ENCODE measurements at places on chromosomes 7 and 10. TPM values are rescaled to one million over a fixed set of nuclear protein-coding genes. Genes with fewer than 3 reads are reported as not detected.

GRCh38 chr10:79310200-79310865 lies 36.9 kb upstream of the PPIF start:
- DNase-seq, result no peak
- no peak overlapping the region for H3K4me3 ChIP-seq
- H3K4me1 ChIP-seq, result no peaks in the 10 kb centered on the region
- no peak overlapping the region for H3K27ac ChIP-seq
- peaks cover 28% of the 10 kb centered on the region for H3K36me3 ChIP-seq

GRCh38 chr7:73572767-73573186 lies 5.6 kb downstream of the TBL2 start:
- peaks cover 28% of the 10 kb centered on the region for H3K36me3 ChIP-seq
- H3K27ac ChIP-seq, result no peak overlapping the region
- peaks cover 14% of the 10 kb centered on the region for H3K4me1 ChIP-seq
- no peak for DNase-seq
- no peak overlapping the region for H3K4me3 ChIP-seq
- H3K27me3 ChIP-seq, result no peaks in the 10 kb centered on the region

DNA sequence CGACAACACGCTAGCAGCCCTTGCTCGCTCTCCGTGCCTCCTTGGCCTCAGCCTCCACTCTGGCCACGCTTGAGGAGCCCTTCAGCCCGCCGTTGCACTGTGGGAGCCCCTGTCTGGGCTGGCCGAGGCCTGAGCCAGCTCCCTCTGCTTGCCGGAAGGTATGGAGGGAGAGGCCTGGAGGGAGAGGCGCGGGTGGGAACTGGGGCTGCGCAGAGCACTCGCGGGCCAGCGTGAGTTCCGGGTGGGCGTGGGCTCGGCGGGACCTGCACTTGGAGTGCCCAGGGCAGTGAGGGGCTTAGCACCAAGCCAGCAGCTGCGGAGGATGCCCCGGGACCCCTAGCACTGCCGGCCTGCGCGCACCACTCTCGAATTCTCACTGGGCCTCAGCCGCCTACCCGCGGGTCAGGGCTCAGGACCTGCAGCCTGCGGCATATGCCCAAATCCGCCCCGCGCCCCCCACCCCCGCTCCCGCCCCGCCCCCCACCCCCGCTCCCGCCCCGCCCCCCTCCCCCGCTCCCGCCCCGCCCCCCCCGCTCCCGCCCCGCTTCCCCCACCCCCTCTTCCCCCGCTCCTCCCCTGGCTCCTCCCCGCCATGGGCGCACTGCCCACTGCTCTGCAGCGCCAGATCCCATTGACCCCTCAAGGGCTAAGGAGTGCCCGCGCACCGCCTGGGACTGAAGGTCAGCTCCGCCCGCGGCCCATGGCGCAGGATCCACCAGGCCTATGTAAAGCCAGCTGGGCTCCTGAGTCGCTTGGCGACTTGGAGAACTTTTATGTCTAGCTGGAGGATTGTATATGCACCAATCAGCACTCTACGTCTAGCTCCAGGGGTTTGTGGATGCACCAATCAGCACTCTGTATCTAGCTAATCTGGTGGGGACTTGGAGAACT lies 15.9 kb upstream of the ACBD5 start:
- H3K27ac ChIP-seq, result no peak overlapping the region
- DNase-seq, result no peak
- no peaks in the 10 kb centered on the region for H3K36me3 ChIP-seq

DNA sequence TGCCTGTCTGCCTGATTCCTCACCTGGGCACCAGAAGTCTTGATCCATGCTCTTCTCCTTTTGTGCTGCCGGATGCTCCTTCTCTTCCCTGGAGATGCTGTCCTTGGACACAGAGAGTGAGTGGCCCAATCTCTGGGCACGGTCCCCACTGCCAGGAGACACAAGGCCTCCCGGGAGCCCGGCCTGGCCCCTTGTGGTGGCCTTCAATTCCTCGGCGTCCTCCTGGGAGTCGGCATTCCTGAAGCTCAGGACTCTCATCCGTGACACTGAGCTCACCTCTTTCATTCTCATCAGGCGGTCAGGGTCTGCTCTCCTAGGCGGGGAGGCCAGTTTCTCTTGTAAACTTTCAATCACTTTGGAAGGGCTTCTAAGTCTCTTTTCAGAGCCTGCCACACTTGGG lies 33.3 kb downstream of the JCAD start:
- no peak for DNase-seq
- peaks cover 29% of the 10 kb centered on the region for H3K36me3 ChIP-seq
- no peaks in the 10 kb centered on the region for H3K27me3 ChIP-seq

Gene CAMK1D
- total RNA-seq, result 29.2 TPM

Gene CWF19L1
- total RNA-seq, result 46.1 TPM

Data from upper lobe of left lung (tissue), 6 donors.